Frontal cortex (tissue), 4 donors: ENCODE measurements at places on chromosomes 1 and 21.

DNA sequence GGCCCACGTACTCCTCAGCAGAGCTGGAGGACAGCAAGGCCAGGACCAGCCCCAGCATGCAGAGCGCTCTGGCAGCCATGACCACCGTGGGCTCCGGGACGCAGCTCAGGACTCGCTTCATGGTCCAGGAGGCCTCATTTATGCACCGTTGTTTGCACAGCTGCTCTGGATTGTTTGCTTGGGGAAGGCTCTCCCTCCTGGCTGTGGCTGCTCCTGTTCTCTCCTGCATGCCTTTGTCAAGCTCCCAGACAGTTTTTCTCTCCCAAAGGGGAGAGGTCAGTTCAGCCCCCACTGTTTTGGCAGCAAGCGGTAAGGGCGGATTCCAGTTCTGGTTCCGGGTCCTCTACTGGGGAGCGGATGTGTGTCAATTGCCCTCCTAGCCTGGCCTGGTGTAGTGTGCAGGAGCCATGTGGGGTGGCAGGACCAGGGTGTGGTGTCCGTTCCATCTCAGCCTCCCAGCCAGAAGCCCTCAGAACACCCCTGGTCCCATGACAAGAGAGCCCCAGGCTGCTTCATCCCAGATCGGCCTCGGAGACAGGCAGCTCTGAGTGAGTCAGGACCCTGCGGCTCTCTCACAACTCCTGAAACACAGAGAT is at the start of gene TFF3:
Gene TFF3, minus strand, starts transcription at position 114 of the 596 bp plus-strand sequence. Its CDS starts 35 bp downstream, at position 79.
- DNase-seq = no peak

- DNase-seq = no peak
Measured at GRCh38 chr1:202642619-202643291, 67.5 kb downstream of the SYT2 start.

DNA sequence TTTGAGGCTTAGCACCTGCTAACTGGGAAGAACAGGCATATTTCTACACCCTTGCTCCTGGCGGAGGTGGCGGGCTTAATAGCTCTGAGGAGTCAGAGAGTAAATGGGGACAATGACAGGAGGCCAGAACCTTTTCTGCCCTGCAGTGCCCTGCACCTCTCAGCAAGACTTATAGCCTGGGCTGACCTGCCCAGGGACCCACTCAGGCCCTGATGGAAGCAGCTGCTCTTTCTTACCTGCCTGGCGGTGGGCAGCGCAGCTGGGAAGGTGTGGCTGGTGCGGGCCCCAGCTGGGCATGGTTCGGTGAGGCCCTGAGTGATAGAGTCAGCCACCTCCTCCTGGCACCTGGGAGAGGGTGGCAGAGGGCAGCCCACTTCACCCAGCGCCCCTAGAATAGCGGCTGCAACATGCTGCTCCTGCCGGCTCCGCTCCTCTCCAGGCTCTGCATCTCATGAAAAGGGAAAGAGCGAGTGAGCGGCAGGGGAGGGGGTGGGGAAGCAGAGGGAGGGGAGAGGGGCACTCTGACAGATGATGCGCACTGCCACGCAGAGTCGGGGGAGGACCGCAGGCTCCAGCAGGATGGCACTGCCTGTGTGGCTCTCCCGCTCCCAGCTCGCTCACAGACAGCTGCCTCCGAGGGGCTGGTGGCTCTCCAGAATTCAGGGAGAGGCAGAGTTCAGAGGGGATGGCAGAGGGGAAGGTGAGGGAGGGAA is at the start of gene RGS8:
Gene RGS8, minus strand, starts transcription at position 472 of the 713 bp plus-strand sequence. CDS start 14,938 bp downstream, outside the sequence.
- DNase-seq = no peak

DNA sequence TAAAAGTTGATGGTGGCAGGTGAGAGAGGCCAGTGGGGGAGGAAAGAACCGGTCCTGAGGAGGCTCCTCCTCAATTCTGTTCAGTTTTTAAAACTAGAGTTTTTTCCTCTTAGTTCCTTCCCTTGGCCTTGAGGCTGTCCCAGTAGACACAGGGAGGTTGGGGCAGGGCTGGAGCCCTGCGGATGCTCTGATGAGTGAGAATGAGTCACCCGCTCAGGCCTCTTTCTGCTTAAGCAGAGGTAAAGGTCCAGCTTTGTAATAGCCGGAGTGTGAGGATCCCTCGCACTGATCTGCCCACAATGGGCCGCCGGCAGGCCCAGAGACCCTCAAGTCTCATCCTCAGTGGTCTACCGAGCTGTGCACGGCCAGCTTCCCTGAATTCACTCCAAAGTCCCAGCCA is 49.6 kb upstream of the IRF2BP2 start:
- no peak for DNase-seq
